ENCODE measurements at places on chromosomes 11 and 22. TPM values are rescaled to one million over a fixed set of nuclear protein-coding genes. Genes with fewer than 3 reads are reported as not detected.

The RIBC2 gene
- total RNA-seq, result 9.7 TPM

GRCh38 chr22:29092243-29092642 is 19.4 kb downstream of the KREMEN1 start:
- no peak for DNase-seq

The KRTAP5-1 gene
- not detected for total RNA-seq

DNA sequence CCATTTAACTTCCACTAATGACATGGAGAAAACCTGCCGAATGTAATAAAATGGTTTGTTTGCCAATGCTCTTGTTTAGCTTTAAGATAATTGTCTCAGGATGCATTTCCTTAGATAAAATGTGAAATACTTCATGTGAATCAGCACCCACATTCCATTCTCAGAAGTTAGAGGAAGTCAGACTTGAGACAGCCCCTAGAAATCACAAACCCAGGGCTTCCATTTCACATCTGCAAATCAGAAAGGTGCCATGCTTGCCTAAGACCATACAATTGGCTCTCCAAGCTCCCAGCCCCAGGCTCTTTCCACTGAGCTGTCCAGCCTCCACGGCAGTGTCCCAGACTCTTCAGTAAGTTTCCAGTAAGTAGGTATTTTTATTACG is 35.6 kb upstream of the ADORA2A start:
- DNase-seq, result no peak

DNA sequence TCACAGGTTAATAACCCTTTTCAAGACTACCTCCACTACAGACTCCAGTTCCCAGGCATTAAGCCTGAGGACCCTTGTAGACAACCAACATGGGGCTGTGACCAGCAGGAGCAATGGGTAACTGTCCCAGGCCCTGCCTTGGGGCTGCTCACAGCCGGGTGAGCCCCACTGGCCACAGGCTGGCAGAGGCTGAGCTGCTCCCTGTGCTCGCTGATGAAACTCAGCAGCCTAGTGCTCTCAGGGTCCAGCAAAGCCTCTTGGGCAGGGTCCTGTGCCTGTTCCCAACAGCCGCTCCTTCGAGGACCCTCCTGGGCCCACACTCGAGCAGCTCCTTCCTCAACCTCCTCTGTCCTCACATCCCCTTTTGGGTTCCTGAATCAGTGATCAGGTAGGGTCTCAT is 99.8 kb downstream of the VPREB1 start:
- no peak for DNase-seq

- DNase-seq, result no peak
Observed at GRCh38 chr11:70886676-70887541, 365.5 kb downstream of the SHANK2 start.

DNA sequence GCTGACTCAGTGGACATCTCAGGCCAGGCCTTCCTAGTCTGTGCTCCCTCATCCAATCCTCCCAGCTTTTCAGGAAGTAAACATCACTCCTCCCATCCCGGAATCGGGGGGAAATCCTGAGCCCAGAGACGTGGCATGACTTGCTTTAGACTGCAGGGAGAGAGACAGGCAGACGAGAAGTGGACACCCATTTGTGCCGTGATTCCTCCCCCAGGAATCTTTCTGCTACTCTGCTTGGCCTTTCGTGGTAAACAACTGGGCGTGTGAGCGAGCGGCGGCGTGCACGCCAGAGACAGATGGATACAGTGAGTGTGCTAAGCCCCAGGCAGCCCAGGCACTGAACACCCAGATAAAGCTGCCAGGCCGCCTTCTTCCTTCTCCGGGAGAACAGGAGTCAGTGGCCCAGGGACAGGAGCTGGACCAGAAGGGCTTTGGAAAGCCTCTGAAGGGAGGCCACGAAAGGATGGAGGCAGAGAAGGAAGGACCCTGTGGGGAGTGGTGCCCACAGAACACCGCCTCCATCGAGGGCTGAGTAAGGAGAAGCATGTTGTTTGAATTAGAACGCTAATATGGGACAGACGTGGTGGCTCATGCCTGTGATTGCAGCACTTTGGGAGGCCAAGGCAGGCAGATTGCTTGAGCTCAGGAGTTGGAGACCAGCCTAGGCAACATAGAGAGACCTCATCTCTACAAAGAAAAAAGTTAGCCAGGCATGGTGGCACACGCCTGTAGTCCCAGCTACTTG is 53.0 kb upstream of the PRR5 start:
- DNase-seq, result no peak

GRCh38 chr22:40044870-40045834 is 50.4 kb downstream of the FAM83F start:
- DNase-seq, result peak; percentile 73

DNA sequence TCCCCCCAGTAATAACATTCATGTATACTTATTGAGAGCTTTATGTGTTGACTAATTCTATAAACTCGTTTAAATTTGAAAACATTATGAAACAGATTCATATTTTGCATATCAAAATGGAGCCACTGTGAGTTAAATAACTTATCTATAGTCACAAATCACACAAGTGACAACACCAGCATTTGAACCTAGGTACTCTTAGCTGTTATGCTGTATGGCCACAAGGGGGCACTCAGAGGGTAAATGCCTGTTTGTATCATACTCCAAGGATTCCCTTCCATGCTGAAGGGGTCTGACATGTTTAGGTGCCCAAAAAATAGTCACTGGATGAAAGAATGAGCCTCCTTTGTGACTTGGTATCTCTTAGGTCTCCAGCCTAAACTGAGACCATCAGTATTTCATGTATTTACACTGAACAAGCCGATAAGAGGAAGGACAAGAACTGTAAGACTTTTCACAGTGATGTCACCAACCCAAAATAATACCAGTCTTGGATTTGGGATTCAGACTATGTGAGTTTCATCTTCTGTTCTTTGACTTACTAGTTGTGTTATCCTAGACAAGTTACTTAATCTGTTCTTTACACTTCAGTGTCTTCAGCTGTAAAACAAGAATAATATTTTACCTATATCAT is 12.2 kb upstream of the OR52D1 start:
- no peak for DNase-seq

The GLB1L2 gene
- total RNA-seq, result 2.4 TPM

The PAMR1 gene
- not detected for total RNA-seq

- DNase-seq, result no peak
Observed at GRCh38 chr22:31680861-31681341, 18.9 kb upstream of the PISD start.

DNA sequence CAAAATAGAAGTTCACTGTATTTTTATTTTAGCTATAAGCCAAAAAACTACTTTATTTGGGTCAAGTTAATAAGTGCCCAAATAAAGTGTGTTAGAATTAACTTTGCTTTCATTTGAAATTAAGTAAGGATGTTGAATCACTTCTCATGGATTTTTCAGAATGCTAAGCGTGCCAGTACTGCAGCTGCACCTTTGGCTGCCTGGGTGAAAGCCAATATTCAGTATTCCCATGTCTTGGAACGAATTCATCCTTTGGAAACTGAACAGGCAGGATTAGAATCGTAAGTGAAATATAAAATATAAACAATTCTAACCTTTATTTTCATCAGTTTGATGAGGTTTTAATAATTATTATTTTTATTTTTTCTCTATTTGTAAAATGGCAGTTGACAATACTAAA is 113.6 kb downstream of the DYNC2H1 start:
- DNase-seq, result no peak

DNA sequence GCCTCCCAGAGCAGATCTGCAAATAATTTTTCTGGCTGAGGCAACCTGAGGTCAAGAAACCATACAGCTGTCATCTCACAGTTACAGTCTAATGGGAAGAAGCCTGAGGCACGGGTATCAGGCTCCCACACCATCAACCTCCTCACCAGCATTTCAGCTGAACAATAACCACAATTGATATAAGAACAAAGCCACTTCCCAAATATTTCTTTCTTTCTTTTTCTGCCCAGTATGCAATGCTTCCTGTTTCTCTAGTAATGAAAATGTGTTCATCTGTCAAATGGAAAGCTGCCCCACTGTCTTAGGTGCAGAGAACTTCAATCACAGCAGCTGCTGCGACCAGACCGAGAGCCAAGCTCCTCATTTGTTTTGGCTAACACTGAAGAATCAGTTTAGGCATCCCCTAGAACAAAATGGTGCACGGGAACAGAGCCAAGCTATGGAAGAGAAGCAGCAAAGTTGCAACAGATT is 108.4 kb downstream of the BLID start:
- DNase-seq, result no peak

DNA sequence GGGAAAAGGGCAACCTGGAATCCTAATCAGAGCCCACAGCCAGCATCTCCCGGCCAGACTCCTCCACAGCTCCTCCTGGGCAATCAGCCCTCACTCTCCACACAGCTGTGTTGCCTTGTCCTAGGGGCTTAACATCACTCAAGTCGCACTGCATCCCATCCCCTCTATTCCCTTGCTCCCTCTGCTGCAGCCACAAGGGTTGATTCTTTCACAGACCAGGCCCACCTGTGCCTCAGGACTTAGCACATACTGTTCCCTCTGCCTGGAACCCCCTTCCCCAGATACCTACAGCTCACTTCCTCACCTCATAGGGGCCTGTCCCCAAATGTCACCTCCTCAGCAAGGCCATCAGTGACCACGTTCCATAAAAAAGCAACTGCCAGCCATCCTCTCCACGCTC is 18.4 kb downstream of the SPATA19 start:
- no peak for DNase-seq

The RIMBP3C gene
- total RNA-seq, result 0.33 TPM

- DNase-seq, result no peak
Observed at GRCh38 chr11:61779666-61780525, 12.5 kb downstream of the TMEM258 start.

GRCh38 chr11:112999520-112999919 is 38.3 kb downstream of the NCAM1 start:
- DNase-seq, result no peak

The SOX6 gene
- not detected for total RNA-seq

GRCh38 chr11:12963792-12964536 is 45.2 kb upstream of the RASSF10 start:
- peak; percentile 71 for DNase-seq

The TNNT3 gene
- total RNA-seq, result 12.9 TPM

DNA sequence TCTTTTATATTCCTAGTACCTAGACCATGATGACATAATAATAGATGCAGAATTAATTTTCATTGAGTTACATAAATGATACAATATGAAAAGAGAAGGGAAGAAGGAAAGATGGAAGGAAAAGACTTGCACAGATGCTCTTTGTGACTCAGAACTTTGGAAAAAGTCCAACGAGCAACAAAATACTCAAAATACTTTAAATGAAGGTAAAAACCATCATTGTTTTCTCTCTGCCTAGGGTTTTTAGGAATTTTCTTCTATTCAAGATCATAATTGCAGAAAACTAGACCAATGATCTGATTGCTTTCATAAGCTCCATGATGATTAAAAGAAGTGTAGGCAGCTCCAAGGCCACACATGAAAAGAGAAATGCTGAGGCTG is 276.9 kb downstream of the KIRREL3 start:
- DNase-seq, result no peak

DNA sequence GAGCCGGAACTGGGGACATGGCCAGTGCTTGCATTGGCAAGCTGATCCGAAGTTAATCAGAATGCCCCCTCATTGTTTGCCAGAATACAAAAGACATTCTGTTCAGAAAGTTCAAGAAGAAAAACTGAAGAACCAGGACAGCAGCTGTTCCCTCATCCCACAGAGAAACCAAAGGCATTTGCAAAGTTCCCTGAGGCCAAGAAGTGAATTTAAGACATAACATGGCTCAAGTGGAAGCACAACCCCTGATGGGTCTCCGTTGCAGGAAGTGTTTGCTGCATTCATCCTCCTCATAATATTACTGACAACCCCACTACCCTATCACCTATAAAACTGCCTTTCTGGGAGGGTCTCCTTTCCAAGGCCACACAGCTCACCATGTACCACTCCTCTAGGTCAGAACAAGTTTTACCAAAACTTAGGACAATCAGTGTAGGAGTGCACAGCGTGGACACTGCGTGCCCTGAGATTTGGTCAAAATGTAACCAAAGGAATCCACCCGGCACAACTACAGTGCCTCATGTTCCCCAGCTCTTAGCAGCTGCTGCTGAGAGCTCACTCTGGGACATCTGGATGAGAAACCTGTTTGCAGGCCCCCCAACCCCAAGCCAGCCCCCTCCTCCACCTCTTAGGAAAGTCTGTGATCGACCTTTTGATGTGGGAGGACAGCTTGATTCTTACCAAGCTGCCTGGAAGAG is 101.6 kb upstream of the AKIP1 start:
- no peak for DNase-seq

The MS4A6E gene
- total RNA-seq, result not detected

GRCh38 chr11:108824545-108824944 is 159.7 kb downstream of the DDX10 start:
- no peak for DNase-seq

DNA sequence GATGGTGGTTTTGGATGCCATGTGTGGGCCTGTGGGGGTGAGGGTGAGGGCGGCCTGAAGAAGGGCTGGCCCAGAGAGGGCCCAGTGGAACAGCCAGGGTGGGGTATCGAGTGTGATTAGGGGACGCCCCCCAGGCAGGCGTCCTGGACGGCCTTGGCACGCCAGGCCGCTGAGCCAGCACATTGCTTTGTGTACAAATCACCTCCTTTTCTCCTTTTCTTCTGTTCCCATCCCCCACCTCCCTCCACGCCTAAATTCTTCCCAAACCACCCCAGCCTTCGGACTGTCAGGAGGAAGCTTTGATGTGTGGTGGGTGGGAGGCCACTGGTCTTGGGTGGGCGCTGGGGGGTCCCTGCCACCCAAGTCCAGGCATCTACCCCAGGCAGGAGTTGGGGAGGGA is 7.8 kb upstream of the CD248 start:
- no peak for DNase-seq

- DNase-seq, result no peak
Observed at GRCh38 chr22:43985532-43985931, 30.3 kb downstream of the SAMM50 start.

DNA sequence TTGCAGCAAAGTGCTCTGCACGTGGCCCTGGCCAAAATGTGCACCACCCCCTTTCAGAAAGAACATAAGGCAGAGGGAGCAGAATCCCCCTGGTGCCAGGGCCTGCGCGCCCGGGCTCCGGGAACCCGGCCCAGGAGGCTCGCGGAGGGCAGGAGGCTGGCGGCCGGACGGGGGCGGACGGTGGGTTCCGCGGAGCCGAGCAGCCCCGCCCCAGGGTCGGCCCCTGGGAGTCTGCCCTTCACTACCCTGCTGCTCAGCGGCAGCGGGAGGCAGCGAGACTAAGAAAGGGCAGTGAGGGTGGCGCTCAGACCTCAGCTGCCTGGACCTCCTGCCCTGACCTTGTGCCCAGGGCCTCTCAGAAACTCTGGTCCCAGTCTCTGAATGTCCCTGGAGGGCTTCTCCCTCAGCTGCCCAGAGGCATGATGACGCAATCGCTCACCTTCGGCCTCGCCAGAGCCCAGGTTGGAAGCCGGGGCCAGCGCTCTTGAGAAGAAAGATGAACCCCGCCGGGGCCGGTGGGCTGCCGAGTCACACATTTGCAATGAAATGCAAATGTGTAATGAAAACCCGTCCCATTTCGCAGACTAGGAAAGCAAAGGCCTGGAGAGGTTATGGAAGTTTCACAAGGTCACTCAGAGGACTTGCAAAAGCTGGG is 1.1 kb upstream of the CLMP start:
- DNase-seq, result no peak

DNA sequence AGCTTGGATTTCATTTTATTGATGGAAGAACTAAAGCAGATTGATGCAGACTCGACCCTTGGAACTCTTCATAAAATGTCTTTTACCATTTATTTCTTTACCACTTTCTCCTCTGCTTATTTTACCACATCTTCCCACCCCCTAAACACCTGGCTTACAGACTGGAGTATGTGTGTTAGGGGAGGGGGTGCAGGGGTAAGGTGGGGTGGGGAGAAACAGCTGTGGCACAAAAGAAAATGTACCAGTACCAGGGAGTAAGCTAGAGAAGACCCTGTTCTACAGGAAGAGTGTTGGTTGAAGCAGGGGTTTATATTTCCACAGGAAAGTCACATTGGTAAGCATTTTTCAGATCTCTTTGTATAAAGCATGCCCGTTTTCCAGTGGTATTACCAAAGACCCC is 312.7 kb upstream of the MTNR1B start:
- DNase-seq, result no peak
